ENCODE measurements at places on chromosomes 1 and 21.

- DNase-seq, result no peak
Observed at GRCh38 chr1:10917513-10918454, 94.7 kb upstream of the TARDBP start.

DNA sequence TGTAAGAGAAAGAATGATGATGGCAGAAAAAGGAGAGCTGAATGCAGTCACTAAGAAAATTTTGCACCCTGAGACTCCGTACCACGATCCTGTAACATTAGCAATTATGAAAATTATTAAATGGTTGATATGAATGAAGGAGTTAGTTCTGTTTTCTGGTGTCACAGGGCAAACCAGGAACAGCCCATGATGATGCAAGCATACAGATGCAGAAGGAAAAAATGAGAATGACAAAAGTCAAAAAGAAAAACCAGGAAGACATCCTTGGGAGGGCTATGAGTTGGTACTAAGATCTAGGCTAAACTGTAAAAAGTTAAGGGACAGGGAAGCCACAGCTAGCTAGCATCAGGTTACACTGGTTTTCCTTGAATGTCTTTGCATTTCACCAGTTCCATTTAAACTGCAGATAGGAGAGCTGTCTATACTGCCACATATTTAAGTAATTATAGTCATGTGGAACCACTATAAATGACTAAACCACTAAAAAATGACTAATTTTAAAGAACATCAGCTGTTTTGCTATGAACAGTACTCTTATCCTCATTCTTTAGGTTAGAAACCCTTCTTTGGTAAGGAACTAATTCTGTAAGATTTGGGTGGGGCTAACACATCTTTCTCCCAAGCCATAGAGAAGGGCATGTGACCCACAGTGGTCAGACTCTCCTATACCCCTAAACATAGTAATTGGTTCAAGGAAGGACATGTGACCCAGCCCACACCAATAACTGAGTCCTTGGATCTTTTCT is 11.4 kb downstream of the DOCK7 start:
- DNase-seq, result no peak

DNA sequence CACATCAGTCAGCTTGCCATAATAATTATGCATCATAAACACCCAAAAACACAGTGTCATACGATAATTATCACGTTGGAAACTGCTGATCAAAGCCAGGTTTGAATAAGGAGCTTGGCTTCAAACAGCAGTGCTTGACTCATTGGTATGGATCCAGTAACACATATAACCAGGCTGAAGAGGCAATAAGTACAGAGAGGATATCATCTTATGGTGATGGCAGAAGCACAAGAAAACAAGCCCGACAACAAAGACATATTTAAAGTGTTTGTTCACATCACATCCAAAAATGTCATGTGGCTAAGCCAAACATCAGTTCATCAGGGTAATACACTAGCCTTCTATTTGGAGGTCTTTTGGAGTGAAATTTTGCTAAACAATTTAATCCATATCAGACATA is 389.7 kb downstream of the NCAM2 start:
- no peak for DNase-seq

GRCh38 chr1:168772428-168773060 is 43.5 kb upstream of the DPT start:
- DNase-seq, result no peak

GRCh38 chr1:181204530-181204929 is 116.0 kb downstream of the IER5 start:
- no peak for DNase-seq

Measured in muscle of arm (tissue), 14 donors.